ENCODE measurements at places on chromosomes 4 and X. TPM values are rescaled to one million over a fixed set of nuclear protein-coding genes. Genes with fewer than 3 reads are reported as not detected.

GRCh38 chr4:40995850-40996249 is 218.5 kb downstream of the APBB2 start:
- no peak for DNase-seq

GRCh38 chr4:158873795-158874401 is 105.1 kb downstream of the FNIP2 start:
- DNase-seq: no peak

- no peak for DNase-seq
These were observed 18.6 kb upstream of the SEPSECS start for GRCh38 chr4:25178838-25179261.

GRCh38 chr4:38166082-38166481 is 205.9 kb downstream of the PTTG2 start:
- DNase-seq: no peak

- DNase-seq: no peak
These were observed 547 bp upstream of the CLGN start for GRCh38 chr4:140427919-140428471.

- no peak for DNase-seq
These were observed at the start of gene MID1 for GRCh38 chrX:10620121-10620699. MID1 (minus strand) TSS chrX:10620585; CDS start chrX:10567547, 53,038 bp downstream.

GRCh38 chrX:71998836-71999509 is 88.3 kb downstream of the NHSL2 start:
- DNase-seq: peak; percentile 75

CBR4 gene
- total RNA-seq: 13.0 TPM

ZNF711 gene
- total RNA-seq: 2.2 TPM

GRCh38 chr4:1822568-1823544 is 29.8 kb downstream of the FGFR3 start:
- DNase-seq: no peak

SLC2A9 gene
- 7.9 TPM for total RNA-seq

SLC9B1 gene
- not detected for total RNA-seq

GRCh38 chr4:101345271-101345595 is 2.1 kb downstream of the PPP3CA start:
- no peak for DNase-seq

GRCh38 chr4:119046263-119046662 is 89.4 kb upstream of the MYOZ2 start:
- DNase-seq: no peak

- no peak for DNase-seq
These were observed 123.5 kb upstream of the FAT4 start for GRCh38 chr4:125191232-125191631.

WDR17 gene
- total RNA-seq: 2.0 TPM

GRCh38 chrX:52082578-52082977 is 13.6 kb upstream of the MAGED4B start:
- DNase-seq: no peak

FREM3 gene
- total RNA-seq: not detected

- DNase-seq: no peak
These were observed 204.1 kb downstream of the NR3C2 start for GRCh38 chr4:148238086-148238485.

PHOX2B gene
- total RNA-seq: 0.49 TPM

DNA sequence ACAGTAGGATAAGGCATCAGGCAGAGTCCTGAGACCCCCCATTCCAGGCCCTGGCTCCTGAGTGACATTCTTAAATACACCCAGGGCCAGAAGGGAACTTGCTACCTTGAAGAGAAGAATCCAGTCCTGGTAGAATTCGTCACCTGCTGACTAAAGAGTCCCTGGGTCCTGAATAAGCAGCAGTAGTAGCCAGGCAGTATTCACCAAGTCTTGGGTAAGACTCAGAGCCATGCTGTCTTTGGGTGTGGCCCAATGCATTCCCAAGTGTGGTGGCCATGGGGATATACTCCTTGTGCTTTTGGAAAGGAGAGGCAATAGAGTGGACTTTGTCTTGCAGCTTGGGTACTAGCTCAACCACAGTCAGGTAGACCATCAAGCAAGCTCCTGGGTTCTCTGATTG is 359.1 kb downstream of the DMD start:
- no peak for DNase-seq

F9 gene
- total RNA-seq: not detected

MAGEB1 gene
- total RNA-seq: not detected

DNA sequence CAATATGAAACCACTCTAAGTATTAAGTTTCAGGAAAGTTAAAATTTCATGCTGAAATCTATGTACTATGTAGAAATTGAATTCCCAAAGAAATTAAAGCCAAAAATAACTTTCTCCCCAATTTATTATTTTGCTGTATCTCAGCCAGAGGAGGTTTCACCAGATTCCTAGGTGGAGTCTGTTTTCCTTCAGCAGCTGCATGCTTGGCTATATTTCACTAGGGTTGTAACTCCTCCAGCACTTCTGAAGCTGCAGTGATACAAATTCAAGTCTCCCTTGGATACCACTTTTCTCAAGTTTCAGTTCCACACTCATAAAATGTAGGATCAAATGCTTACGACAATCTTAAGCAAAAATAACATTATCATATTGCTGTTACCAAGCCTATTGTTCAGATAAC is 41.2 kb upstream of the ZC4H2 start:
- DNase-seq: no peak

CCDC110 gene
- 1.2 TPM for total RNA-seq

GRCh38 chrX:74117962-74118902 is 185.7 kb upstream of the ZCCHC13 start:
- DNase-seq: no peak

CCSER1 gene
- total RNA-seq: 8.1 TPM

DNA sequence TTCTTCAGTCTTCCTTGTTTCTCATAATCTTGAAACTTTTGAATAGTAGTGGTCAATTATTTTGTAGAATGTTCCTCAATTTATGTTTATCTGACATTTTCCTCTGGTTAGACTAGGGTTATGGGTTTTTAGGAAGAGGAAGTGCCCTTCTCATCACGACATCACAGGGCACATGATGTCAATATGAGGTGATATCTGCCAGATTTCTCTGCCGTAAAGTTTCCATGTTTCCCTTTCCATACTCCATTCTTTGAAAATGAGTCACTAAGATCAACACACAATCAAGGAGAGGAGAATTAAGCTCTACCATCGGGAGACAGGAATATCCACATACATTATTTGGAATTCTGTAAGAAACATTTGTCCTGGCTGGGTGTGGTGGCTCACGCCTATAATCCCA is 28.4 kb downstream of the RP2 start:
- no peak for DNase-seq

ALAS2 gene
- 5.6 TPM for total RNA-seq

- no peak for DNase-seq
These were observed 50.4 kb upstream of the CCDC160 start for GRCh38 chrX:134186362-134187121.

DNA sequence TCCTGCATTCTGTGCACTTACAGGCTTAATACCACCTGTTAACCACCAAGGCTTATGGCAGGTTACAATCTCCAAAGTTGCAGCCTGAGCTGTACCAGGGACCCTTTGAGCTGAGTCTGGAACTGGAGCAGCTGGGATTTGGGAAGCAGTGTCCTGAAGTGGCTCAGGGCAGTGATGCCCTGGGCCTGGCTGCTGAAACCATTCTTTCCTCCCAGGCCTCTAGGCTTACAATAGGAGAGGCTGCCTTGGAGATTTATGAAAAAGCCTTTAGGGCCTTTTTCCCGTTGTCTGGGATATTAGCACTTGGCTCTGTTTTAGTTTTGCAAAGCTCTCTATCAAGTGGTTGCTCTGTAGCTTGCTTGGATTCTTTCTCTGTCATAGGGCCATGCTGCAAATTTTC is 154.3 kb upstream of the CASK start:
- no peak for DNase-seq

- no peak for DNase-seq
These were observed 18.3 kb downstream of the STIM2 start for GRCh38 chr4:26878794-26879391.

GRCh38 chr4:9608300-9608699 is 164.1 kb downstream of the DEFB131A start:
- DNase-seq: no peak

GRCh38 chr4:184937030-184937710 is 81.1 kb upstream of the HELT start:
- DNase-seq: peak; percentile 16

GAGE12F gene
- not detected for total RNA-seq

DNA sequence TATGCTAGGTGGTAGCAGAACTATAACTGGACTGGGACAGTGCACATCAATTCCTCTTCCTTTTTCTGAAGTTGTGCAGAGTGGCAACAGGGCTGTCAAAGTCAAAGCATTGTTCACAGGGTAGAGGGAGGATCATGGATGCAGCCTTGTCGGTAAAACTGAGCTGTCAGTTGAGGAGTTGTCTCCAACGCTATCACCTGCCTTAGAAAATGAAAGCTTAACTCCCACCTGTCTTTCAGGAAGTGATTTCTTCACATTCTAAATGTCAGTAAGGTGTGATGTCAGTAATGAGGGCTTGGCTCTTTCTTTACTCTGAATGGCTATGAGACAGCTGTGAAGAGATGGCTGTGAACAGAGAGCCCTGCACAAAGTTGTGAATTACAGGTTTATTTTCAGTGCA is 66.4 kb upstream of the BANK1 start:
- DNase-seq: no peak

- DNase-seq: no peak
These were observed 47.9 kb downstream of the TMEM131L start for GRCh38 chr4:153514001-153514526.

DNA sequence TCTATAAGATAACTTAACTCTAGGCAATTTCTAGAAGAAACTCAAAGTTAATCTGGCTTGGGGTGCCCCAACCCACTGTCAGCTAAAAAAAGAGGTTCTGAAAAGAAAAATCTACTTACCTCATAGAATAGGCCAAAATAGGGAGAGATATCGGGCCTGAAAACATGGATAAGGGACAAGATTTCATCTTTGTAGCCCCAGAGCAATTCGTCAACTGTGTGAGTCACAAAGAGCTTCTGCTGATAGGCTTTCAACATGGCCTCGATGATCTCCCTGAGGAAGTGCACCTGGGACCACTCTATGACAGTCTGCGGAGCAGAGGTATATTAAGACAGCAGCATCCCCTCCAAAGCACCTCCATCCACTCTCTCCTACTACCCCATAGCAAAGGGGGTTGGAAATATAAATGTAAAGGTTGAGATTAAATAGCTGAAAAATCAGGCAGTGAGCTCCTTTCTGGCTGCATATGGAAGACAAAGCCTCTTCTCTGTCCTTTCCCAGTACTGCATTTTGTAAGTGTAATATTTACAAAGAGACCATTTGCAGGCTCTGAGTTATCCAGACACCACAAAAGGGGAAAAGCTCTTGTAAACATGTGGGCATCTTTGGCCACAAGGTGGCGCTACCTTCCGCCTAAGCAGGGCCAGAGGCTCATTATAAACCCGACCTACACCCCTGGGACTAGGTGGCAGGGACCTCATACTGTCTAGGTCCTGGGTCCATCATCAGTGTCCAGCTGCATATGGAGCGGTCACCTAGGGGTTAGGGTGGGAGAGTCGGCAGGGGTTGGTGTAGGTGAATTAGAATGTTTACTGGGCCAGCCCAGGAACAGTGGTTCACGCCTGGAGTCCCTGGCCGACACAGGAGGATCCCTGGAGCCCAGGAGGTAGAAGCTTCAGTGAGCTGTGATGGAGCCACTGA is 31.5 kb upstream of the NUP54 start:
- no peak for DNase-seq

SPANXA1 gene
- total RNA-seq: not detected

- no peak for DNase-seq
These were observed 69.8 kb downstream of the BMPR1B start for GRCh38 chr4:94827481-94828110.

KIT gene
- 16.7 TPM for total RNA-seq

DNA sequence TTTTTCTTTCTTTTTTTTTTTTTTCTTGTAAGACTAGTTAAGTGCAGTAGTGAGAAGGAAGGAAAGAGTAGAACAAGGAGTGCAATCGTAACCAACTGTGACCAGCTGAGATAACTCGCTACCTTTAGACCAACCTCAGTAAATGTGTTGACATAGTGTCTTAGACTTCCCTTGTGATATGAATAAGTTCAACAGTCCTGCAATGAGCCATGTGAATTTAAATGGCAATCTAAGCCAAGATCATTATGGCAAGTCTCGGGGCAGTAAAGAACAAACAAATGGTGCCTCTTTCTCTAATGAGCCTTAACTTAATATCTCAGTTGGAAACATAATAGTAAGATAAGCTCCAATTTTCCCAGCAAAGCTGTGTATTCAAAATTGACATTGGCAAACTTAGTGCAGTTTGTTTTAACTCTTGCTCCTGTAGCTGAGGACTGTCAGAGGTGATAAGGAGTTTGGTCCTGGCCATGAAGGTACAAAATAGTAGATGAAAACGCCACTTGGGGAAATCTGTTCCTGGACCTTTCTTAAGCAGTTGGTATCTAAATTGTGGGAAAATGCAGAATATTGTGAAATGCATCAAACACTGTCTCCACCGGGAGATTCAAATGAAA is 13.8 kb upstream of the RELL1 start:
- no peak for DNase-seq

GSX2 gene
- total RNA-seq: not detected

DNA sequence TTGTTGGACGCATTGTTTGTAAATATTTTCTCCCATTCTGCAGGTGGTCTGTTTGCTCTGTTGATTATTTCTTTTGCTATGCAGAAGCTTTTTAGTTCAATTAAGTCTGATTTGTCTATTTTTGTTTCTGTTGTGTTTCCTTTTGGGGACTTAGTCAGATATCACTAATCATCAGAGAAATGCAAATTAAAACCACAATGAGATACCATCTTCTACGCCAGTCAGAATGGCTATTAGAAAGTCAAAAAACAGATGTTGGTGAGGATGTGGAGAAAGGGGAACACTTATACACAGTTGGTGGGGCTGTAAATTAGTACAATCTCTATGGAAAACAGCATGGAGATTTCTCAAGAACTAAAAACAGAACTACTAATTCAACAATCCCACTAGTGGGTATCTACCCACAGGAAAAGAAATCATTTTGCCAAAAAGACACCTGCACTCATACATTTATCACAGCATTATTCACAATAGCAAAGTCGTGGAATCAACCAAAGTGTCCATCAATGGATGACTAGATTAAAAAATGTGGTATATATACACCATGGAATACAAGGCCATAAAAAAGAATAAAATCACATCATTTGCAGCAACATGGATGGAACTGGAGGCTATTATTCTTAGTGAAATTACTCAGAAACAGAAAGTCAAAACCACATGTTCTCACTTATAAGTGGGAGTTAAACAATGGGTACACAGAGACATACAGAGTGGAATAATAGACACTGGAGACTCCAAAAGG is 8.1 kb downstream of the COQ2 start:
- DNase-seq: no peak

ARHGAP24 gene
- total RNA-seq: 40.0 TPM

- no peak for DNase-seq
These were observed 360.4 kb upstream of the NWD2 start for GRCh38 chr4:36884151-36884550.

DNA sequence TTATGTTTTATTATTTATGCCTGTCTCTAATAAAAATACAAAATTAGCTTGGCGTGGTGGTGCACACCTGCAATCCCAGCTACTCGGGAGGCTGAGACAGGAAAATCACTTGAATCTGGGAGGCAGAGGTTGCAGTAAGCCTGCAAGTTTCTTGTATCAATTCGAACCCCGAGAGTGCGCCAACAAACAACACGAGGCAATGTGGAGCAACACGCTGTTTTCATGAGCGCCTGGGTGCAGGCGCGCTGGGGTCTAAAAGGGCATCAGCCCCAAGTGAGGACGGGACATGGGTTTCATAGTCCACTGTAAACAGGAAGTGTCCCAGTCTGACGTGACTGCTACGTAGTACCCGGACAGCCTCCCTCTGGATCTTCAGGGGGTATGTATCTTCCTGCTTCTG is 1634.6 kb upstream of the AGA start:
- no peak for DNase-seq

SPIN3 gene
- total RNA-seq: 12.8 TPM

TMEM187 gene
- total RNA-seq: 8.6 TPM

ACSL1 gene
- 106 TPM for total RNA-seq

PABPC4L gene
- total RNA-seq: 3.7 TPM

SMIM31 gene
- not detected for total RNA-seq
